ENCODE measurements at places on chromosomes 5 and 9. TPM values are rescaled to one million over a fixed set of nuclear protein-coding genes. Genes with fewer than 3 reads are reported as not detected.

Gene DND1
- 1.0 TPM for total RNA-seq

Gene EGFLAM
- 0.27 TPM for total RNA-seq

Gene PCDHA6
- total RNA-seq, result 16.9 TPM

Gene KCTD16
- 0.66 TPM for total RNA-seq

Gene PDE6A
- total RNA-seq, result not detected

Gene TEX48
- total RNA-seq, result not detected

Gene IFNA2
- total RNA-seq, result not detected

Gene C9
- not detected for total RNA-seq
